Activated T-cell treated with anti-CD3 and anti-CD28 coated beads, Interleukin-2, amount 50 U/mL, for 4 hours (primary cell): ENCODE measurements at places on chromosomes 6 and 20. TPM values are rescaled to one million over a fixed set of nuclear protein-coding genes. Genes with fewer than 3 reads are reported as not detected.

- no peak for DNase-seq
These were observed 39.1 kb downstream of the TMX4 start for GRCh38 chr20:7980332-7981046.

DNA sequence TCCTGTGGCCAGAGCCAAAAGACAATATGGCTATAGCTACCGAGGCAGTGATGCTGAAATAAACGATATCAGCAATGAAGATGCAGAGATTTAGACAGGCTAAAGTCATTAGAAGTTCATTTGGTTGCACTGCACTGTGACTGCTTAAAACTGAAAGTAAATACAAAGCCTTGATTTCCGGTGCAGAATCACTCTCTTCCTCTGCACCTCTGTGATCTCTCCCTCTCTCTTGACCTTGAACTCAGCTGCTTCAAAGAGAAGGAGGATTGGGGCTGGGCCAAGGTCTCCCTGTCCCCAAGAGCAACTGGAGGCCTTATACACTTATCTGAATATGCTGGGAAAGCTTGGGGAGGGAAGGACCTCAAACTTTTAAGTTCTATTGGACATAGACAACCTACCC is 34.6 kb upstream of the SPACA1 start:
- no peak for DNase-seq

DNA sequence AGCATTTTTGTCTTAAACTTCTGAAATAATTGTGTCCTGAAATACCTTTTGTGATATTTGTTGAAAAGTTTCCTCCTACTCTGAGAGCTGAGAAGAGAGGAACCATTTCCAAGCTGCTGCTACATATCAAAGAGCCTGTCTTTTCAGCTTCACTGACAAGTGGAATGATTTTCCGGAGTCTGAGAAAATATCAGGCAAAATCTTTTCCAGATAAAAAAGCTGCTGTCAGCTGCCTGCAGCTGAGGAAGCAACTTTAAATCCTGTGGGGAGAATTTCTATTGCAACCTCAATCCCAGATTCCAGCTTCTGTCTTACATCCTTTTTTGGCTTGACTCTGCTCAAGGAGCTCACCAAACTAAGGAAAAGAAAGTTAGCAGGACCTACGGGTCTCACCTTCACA is 904.3 kb downstream of the PHF3 start:
- DNase-seq = no peak

Gene TOP1
- 121 TPM for total RNA-seq
